Stimulated activated CD8-positive, alpha-beta memory T cell treated with anti-CD3 and anti-CD28 coated beads, Interleukin-4, amount 100 ng/mL, for 1 hour (primary cell): ENCODE measurements at places on chromosomes 1 and 21.

DNA sequence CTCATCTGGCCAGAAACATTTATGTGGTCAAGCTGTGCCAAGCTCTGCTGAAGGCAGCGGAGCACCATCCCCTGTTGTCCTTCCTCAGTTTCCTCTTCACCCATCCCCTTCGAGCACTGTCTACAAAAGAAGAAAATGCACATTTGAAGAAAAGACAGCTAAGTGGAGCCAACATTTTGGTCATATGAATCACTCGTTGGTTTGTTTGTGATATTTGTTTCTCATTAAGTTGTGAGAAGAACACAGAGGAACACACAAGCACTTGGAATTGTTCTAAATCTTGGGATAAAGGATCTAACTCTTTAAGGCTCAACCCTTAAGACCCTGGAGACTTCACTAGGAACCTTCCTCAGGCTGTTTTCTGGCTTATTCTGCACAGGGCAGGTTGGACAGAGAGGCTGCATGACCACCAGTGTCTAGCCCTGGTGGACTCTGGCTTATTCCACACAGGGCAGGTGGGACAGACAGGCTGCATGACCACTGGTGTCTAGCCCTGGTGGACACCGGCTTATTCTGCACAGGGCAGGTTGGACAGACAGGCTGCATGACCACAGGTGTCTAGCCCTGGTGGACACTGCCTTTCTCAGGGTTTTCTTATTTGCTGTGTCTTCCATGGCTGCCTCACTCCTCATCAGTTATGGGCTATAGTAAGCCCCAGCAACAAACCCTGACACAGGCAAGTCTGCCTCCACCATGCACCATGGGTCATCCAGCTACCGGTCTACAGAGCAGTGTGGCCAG lies 35.3 kb upstream of the COL6A2 start:
- no peak for DNase-seq

GRCh38 chr1:162590101-162590500 lies 28.6 kb downstream of the UAP1 start:
- no peak for DNase-seq

- DNase-seq: no peak
Measured at GRCh38 chr1:150484431-150484830, 2.8 kb upstream of the TARS2 start.

DNA sequence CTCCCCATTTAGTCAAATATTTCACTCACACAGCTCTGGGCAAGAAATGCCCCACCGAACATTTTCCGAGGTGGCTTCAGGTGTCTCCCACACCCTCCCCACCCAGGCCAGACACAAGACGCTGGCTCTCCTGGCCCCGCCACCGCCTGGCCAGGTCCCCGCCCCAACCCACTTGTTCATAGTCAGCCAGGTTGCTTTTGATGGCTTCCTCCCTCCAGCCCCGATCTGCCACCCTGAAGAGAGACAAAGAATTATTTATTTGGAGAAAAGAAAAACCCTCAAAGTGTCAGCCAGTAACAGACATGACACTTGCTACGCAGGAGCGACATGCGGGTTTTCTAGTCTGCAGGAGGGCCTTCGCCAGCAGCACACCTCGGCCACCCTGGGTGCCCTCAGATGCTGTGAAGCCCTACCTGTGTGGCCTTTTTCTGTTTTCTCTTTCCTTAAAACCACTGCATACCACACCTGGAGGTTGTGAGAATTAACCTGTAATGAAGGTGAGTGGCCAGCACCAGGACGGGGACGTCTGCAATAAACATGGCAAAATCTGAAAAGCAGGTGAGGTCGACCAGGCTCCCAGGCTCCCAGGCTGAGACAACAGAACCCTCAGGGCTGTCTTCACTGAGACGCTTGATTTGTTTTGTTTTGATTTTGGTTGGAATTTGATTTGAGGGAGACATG lies 27.2 kb downstream of the SSBP3 start:
- no peak for DNase-seq

DNA sequence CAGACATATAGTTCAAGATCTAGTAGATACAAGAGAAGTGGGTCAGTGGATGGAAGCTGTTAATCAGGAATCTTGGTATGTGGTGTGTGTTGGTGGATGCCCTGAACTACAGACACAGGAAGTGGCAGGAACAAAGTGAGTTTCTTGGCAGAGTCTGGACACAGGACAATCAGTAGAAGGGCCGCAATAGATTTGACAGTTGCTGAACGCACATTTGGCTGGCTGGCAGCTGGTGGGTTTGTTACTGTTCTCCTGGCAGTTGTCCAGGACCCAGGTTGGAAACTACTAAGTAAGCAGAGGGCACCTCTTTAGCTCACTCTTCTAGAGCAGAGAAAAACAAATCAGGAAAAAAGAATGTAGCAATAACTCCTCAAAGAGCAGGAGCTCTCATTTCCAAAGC lies 13.2 kb downstream of the KRTAP26-1 start:
- DNase-seq: no peak

GRCh38 chr1:192904438-192904895 lies 95.6 kb downstream of the RGS2 start:
- no peak for DNase-seq

DNA sequence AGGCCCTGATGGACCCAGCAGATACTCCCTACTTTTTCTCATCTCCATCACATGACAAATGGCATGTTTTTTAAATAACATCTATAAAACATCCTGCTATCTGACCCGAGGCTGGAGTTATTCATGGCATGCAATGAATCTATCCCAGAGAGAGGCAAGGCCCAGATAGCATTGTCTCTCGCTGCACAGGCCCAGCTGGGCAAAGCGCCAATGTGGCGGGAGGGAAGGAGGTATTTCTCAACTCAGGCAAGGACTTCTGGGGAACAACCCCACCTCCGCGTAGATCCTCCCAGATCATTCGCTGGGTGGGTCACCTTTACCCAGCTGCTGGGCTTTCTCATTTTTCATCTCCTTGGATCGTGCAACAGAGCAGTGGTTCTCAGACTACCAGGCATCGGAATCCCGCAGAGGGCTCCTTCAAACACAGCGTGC lies 59.8 kb downstream of the ERG start:
- no peak for DNase-seq

DNA sequence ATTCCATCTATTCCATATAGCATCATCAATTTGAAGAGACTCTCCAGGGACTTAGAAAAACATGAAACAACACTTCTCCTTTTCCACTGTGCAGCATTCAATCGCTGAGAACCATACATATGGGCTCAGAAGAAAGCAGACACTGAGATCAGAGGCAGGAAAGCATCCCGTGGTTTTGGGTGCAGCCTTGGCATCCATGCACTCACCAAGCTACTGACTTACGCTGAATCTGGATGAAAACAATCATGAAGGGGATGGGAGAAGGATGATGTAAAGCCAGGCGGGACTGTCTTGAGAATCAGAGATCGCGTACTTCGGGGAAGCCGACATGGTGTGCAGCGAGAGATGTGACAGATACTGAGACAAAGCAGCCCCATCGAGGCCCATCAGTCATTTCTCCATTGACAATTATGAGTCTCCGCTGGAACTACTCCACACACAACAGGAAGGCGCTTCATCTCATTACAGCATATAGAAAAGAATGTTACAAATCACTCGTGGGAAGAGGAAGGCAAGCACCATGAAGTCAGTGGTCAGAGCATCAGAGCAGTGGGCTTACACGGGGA lies 2.3 kb upstream of the TIAM1 start:
- DNase-seq: no peak

DNA sequence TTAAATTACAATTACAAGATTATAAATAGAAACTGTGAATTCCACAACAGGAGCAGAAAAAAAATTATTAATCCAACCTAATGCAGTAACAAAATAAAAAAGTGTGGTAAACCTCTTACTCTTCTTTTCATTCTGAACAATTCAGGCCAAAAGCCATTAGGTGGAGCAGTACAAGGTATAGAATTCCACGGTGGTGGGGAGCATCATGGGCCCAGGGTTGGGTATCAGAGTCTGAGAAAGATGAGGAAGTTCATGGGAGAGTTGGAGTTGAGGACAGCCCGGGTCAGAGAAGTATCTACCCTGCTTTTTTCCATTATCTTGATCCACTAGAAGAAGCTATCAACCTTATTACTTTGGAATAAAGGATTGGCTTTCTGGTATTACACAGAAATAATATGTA lies 586.9 kb downstream of the AGBL4 start:
- no peak for DNase-seq

GRCh38 chr1:21292984-21293536 lies 2.8 kb upstream of the ECE1 start:
- DNase-seq: no peak

- DNase-seq: no peak
Measured at GRCh38 chr1:47838562-47839432, 158.4 kb downstream of the TRABD2B start.

DNA sequence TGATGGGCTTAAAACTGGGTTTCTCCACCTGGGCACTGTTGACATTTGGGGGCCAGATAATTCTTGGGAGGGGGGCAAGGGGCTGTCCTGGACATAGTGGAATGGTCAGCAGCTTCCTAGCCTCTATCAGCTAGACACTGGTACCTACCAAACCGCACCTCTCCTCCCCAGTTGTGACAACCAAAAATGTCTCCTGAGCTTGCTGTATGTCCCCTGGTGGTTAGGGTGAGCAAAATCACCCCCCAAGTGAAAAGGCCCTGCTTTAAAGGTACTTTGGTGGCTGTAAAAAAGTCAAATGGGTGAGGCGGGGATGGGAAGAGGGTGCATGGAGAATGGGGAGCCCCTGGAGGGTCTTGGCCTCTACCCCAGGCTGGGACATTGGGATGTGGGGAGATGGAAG lies 182.0 kb downstream of the IGSF21 start:
- no peak for DNase-seq

DNA sequence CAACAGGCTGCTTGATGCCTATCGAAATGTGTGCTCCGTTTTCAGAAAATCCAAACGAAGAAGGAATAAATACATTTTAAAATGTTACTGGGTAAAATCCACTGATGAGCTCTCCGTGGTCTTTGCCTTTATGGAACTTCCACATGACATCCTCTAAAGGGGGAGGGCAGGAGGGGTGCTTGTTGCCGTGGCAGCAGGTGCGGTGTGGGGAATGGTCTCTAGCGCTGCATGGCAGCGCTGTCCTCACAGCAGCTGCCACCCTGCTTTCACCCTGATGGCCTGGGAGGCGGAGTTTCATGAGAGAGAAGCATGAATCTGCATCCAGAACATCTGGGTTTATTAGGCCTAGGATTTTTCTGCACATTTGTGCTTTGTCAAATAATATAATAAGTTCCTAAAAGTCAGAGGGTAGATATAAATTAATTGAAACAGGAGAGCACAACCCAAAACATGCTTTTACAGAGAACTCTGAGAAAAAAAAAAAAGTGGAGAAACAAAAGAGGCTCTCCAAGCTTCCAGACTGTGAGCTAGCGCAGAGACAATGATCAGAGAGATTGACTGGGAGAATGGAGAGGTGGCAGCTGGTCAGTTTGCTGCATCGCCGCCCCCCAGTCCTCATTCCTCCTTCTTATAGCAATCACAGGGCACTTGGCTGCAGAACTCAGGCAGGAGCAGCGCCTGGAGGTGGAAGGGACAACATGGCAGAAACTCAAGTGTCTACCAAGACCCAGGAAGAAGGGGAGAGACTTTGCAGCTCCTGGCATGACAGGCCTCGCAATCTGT lies 228.6 kb downstream of the DSCAM start:
- no peak for DNase-seq

- DNase-seq: no peak
Measured at GRCh38 chr1:15958111-15958510, 17.8 kb downstream of the ZBTB17 start.

- DNase-seq: no peak
Measured at GRCh38 chr1:9542430-9542829, 3.2 kb downstream of the SLC25A33 start.

GRCh38 chr1:112866151-112866550 lies 89.8 kb downstream of the SLC16A1 start:
- no peak for DNase-seq

GRCh38 chr1:23178414-23178813 lies 9.8 kb upstream of the LUZP1 start:
- no peak for DNase-seq
